ENCODE measurements at places on chromosomes 7 and 10.

DNA sequence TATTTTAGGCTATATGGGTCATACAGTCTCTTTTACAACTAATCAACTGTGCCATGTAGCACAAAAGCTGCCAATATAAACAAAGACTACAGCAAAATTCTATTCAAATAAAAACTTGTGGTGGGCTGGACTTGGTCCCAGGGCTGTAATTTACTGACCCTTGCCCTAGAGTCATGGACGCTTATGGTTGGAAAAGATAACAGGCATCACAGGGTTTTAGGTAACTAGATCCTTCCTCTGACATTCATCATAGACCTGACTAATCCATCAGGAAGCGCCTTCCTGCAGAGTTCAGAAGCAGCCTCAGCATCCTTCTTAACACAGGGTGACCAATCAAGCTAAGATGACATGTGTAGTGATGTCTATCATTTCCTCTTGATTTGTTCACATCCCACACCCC is 40.2 kb upstream of the GPAM start:
- DNase-seq, result no peak

- no peak for DNase-seq
Observed at GRCh38 chr7:21939136-21939857, 6.4 kb downstream of the CDCA7L start.

DNA sequence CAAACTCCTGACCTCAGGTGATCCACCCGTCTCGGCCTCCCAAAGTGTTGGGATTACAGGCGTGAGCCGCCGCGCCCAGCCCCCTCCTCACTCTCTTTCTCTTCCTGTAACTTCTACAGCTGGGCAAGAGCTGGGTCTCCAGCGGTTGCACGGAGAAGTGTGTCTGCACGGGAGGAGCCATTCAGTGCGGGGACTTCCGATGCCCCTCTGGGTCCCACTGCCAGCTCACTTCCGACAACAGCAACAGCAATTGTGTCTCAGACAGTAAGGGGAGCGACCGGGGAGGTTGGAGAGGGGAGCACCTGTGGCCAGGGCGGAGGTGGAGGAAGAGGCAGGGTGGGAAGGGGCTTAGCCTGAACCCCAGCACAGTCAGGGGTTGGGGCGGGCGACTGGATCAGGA is 41.4 kb downstream of the EPHB4 start:
- no peak for DNase-seq

DNA sequence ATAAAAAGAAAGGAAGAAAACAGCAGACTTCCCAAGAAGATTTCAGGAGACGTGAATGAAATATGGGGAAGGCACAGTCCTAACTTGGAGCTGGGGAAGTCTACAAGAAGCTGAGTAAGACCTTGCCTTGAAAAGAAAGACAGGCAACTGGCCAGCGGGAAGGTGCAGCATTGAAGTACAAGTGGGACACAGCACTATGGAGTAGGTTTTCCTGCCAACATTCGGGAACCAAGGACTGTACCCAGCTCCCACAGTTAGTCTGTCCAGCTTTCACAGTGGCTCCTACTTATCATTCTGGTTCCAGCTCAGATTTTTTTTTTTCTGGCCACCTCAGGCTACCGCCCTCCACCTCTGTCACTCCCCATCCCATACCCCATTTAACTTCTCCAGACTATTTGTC is 10.0 kb downstream of the HPS1 start:
- DNase-seq, result peak; percentile 45

DNA sequence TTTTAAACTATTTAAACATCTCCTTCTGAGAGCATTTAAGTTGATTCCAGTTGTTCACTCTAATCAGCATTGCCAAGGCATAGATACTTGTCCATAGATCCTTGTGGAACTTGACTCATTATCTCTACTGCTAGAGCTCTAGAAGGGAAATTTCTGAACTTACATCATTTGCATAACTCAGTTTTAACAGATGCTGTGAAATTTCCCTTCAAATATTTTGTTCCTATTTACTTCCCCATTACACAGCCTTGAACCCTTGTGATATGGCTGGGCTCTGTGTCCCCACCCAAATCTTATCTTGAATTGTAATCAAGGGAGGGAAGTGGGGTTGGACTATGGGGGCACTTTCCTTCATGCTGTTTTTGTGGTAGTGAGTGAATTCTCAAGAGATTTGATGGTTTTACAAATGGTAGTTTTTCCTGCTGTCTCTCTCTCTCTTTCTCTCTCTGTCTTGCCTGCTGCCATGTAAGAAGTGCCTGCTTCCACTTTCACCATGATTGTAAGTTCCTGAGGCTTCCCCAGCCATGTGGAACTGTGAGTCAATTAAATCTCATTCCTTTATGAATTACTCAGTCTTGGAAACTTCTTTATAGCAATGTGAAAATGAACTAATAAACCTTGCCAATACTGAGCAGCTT is 25.4 kb downstream of the INSIG1 start:
- DNase-seq, result no peak

DNA sequence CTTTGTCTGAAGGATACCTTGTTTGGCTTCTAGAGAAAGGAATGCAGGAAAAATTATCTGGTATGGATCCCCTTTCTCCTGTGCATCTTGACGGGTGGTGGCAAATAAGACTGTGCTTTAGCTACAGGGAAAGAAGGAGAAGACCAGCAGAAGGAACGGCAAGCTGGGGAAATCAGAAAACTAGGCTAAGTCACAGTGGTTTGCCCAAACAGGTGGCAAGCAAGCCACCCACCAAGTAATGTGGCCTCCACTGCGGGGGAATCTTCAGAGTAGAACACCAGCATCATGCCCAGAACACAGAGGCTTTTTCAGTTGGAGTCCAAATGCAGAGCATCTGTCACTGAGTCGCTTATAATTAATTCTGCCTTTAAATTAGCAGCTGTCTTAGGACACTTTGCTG is 282.8 kb downstream of the PHF14 start:
- DNase-seq, result peak; percentile 53

GRCh38 chr7:18216270-18216669 is 188.6 kb upstream of the PRPS1L1 start:
- DNase-seq, result no peak

DNA sequence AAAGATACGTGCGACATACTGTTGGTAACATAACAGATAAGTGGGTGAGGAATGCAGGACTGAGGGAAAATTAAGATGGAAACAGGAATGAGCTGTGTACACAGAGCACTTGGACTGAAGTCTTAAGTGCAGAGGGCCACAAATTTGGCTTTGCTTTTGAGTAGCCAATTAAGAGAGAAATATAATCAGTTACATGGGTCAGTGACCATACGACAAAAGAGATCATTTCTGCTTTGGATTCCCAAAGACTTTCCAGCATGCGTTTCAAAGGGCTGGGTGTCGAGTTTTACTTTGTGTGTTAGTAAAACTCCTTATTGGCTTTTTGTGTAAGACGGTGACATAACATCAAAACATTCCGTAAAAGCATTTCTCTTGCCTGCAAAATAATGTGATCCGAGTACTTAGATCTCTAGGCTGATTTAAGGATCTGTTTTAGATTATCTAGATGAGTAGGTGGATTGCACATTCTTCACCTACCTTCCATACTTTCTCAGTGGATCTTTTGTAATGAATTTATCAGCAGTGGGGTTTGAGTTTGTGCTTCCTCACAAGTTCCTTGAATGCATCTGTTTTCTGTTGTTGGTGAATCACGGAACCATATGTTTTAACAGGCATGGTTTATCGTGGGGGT is 7.5 kb downstream of the RABGEF1 start:
- no peak for DNase-seq

- no peak for DNase-seq
Observed at GRCh38 chr7:104625956-104626355, 297.6 kb downstream of the LHFPL3 start.

DNA sequence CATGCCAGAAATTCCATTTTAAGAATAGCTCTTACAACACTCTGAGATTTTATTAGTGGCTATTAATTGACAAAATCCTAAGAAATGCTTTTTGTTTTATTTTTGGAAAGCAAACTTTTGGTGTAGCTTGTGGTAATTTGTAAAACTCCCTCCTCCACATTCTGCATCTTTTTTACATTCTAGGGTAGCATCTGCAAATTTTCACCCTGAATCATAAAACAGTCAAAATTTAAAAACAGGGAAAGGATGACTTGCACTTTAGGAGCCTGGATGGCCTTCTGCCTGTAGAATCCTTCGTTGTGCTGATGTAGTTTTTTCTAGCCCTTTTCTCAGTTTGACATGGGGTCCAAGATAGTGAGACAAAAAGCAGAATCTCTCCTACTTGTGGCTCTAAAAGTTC is 316.1 kb downstream of the ADRA2A start:
- no peak for DNase-seq

DNA sequence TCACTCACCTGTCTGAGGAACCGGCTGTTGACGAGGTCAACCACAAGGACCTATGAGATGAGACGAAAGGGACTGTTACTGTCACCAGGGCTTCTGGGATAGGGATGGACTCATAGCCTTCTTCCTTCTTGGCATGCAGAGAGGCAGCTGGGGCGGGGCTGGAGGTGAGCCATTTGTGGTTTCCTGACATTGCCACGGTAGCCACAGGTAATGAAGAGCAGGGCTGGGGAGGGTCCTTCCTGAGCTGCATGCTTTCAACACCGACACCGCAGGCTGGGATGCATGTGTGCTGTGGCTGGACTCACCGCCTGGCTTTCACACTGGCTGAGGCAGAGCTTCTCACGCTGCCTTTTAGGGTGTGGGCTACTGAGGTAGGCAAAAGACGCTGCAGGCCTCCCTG is 46.4 kb upstream of the MKRN1 start:
- no peak for DNase-seq

DNA sequence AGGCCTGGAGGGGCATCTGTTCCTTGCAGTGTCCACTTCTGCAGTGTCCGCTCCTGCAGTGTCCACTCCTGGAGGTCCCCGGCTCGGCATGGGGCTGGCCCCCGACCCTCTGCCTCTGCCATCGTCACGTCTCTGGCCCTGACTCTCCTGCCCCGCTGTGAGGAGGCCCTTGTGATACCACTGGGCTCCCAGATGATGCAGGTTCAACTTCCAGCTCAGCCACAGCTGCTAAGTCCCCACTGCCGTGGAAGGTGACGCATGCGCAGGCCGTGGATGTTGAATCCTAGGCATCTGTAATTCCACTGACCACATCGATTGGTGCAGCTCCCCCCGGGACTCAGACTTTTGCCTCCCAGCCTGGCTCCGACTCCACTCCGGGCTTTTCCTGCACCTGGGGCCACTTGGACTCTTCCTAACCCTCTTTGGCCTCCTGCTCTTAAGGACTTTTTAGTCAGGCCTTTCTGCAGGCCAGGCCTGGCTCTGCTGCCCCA is 95.1 kb downstream of the GLRX3 start:
- no peak for DNase-seq

DNA sequence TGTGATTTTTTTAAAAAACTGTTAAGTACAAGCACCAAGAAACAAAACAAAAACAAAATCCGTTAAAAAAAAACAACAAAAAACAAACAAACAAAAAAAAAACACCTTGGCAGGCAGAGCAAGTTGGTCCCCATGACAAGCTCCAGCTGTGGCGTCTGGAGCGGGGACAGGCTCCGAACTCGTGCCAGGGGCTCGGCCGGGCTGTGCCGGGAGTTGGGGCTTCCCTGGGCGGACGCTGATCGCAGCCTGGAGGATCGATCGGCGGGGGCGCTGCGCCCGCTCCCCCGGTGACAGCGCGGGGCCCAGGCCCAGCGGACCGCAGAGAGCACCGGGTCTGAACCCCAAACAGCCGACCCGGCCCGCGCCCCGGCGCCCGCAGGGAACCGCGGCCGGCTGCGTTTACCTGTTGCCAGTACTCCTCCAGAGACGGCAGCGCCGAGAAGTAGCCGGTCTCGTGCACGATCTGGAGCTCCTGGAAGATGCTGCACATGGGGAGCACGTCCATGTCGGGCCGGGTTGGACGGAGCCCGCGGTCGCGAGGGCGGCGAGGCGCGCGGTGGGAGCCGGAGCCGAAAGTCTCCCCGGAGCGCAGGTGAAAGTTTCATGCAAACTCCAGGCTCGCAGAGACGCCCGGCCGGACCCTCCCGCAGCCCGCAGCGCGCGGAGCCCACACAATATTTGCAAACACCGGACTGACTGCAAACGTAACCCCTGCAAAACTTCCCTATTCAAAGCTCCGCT is at the start of gene KLF6:
Gene KLF6 (minus strand): TSS at position 700 of the 741 bp plus-strand sequence. CDS start 195 bp downstream, at position 505.
- DNase-seq, result peak; percentile 45

GRCh38 chr10:1142596-1142995 is 86.4 kb downstream of the WDR37 start:
- DNase-seq, result peak; percentile 54

All from Ammon's horn (tissue), 1 donor.